ENCODE measurements at places on chromosomes 16 and 17. TPM values are rescaled to one million over a fixed set of nuclear protein-coding genes. Genes with fewer than 3 reads are reported as not detected.

GRCh38 chr17:72077326-72077960 lies 43.4 kb upstream of the SOX9 start:
- no peak for DNase-seq

DNA sequence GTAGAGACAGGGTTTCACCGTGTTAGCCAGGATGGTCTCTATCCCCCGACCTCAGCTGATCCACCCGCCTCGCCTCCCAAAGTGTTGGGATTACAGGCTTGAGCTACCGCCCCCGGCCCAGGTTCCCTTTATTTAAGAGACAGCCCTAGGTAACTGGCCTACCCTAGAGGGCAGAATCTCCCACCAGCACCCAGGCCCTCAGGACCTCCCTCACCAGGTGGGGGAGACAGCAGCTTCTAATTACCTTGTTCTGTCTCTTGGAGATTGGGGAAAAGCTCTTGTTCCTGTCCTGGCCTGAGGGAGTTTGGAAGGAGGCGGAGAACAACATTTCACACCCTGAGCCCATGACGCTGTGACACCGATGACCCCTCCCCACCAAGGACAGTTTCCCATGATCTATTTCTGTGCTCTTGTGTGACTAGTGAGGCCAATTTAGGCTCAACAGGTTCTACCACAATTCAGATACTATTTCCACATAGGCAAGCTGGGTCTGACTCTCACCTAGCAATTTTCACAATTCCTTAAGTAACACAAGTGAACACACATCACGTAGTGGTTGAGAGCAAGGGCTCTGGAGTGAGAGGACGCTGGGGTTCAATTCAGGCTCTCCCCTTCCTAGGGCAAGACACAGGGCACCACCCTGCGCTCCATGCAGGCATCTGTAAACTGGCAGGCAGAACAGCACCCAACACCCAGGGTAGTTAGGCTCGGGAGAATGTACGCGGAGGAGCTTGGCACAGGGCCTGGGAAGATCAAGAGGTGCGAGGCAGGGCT lies 20.4 kb downstream of the HDAC5 start:
- no peak for DNase-seq

DNA sequence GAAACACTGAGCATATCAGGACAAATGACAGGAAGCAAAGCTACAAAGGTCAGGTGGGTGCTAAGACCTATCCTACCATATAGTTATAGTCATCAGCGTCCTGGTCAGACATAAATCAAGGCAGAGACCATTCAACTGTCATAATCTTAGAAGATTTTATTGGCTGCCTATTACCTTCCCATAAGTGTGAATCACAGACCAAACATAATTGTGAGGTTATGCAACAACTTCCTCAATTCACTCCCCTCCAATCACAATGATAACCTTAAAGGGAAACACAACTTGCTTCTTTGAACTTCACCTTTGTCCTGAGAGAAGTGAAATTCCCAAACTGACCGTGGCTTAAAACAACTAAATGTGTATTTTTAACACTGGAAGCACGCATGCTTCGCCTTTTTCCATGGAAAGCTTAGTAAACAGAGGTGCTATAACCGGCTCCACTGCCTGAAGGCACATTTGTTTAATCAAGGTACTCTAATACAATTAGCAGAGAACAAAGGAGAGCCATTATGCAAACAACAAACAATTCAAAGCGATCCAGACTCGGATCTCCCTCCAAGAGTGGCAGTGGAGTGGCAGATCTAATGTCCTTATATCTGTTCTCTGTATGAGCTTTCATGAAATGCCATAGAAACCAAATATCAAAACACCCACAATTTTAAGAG lies 84.9 kb downstream of the TMEM114 start:
- DNase-seq, result no peak

- DNase-seq, result no peak
These were observed 76.1 kb upstream of the SDK2 start for GRCh38 chr17:73720187-73720834.

- DNase-seq, result no peak
These were observed 104.6 kb downstream of the SEC14L1 start for GRCh38 chr17:77245162-77245926.

DNA sequence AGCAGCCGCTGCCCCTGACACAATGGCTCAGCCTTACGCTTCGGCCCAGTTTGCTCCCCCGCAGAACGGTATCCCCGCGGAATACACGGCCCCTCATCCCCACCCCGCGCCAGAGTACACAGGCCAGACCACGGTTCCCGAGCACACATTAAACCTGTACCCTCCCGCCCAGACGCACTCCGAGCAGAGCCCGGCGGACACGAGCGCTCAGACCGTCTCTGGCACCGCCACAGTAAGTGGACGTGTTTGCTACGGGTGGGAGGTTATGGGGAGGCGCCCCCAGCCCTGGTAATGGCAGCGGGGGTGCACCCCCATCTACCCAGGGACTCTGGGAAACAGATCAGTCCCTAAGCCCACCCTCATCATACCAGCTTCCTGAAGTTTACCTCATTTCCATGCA lies 185.5 kb downstream of the RBFOX1 start:
- DNase-seq, result no peak

DNA sequence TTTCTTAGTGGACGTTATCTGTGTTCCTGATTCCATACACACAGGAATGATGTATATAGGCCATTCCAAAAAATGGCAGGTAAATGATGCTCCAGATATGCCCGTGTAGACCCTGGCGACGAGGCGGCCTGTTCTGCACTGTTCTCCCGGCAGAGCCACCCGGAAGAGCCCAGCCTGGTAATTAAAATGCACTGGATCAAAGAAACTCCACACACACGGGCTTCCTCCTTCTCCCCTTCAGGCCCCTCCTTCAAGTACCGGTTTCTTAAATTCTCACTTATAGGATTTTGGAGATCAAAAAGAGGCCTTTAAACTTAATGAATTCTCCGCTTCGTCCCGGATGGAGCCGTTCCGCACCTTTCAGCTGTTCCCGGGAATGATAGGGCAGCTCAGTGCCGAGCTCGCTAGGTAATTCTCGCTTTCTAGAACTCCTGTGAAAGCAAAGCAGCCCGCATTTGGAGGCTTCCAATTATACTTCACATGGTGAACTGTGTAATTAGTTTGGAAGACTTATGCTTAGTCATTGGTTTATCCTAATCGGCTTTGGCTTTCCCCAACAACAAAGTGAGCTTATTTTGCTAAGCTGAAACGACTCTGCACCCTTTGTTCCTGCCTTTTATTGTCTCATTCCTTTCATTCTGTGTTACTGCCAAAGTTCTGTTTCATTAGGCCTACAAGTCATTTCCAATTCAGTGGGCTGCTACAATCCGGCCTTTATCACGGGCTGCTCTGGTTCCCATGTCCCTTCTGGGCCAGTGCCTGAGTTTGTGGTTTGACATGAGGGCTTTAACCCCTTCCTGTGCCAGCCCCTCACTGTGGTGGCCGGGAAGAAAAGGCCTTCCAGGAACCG lies 150.0 kb downstream of the MSI2 start:
- DNase-seq, result no peak

DNA sequence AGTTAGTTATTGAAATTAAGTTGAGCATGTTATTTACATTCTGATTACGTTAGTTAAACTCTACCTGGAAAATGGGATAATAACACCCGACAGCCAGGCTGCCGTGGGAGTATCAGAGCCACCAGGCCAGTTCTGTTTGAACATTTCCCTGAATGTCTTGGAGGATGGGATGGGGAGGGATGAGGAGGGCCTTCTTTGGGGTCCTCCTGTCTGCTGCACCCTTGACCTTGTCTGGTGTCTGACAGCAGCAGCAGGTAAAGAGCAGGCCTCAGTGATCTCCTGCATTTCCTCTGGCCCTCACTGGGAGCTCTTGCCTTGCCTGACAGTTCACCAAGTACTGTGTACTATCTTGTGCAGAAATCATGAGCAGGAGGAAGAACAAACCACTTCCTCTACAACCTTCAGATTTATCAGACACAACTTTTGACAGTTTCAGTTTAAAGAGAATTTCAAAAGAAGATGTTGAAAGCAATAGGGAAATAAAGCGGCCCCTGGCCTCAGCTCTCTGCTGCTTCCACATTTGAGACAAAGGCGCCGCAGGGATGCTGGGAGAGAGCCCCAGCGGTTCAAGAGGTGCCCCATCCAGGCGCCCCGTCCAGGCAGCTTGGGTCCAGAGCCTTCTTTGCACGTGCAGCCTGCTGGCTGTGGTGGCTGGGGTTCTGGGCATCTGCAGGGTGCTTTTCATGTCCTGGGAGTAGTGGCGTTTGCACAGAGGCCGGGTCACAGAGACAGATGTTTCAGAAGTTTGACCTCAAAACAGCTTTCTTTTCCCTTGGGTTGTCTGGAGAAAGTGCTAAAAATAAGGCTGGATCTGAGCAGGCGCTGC lies 25.3 kb downstream of the CMIP start:
- DNase-seq, result peak; percentile 86

GRCh38 chr17:6108382-6108781 lies 38.2 kb downstream of the WSCD1 start:
- no peak for DNase-seq

- no peak for DNase-seq
These were observed 7.5 kb upstream of the NOS2 start for GRCh38 chr17:27807567-27808470.

- no peak for DNase-seq
These were observed 19.4 kb upstream of the NFATC3 start for GRCh38 chr16:68065716-68066305.

DNA sequence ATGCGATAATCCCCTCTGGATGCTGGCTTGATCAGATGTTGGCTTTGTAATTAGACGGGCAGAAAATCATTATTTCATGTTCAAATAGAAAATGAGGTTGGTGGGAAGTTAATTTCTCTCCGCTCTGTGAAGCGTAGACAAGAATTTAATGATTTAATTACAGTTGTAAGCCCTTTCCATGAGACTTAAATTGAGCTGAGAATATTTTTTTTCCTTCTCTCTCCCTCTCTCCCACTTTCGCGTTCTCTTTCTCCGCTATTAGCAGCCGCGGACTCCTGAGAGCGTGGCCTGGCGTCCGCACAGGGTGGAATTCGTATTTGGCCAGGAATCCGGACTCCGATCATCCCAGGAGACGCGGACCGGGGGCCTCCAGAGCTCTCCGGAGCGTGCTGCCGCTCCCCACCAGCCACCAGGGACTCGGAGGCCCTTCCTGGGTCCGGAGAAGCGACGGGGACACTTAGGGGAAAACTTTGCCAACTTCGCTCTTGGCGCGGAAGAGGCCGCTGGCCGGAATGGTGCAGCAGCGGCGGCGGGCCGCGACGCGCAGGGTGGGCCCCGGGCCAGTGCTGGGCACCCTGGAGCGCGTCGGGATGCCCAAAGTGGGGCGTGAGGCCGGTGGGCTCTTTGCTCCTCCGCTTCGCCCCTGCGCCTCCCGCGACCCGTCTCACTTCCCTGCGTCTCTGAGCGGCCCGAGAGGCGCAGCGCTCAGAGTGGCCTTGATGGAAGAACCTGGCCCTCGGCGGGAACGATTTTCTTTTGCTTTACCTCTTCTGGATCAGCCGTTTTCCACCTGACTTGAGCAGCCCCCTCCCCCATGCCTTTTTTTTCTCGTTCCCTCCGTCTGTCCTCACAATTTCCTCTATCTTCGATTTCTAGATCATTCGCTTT lies 3.6 kb upstream of the IRX3 start:
- no peak for DNase-seq

DNA sequence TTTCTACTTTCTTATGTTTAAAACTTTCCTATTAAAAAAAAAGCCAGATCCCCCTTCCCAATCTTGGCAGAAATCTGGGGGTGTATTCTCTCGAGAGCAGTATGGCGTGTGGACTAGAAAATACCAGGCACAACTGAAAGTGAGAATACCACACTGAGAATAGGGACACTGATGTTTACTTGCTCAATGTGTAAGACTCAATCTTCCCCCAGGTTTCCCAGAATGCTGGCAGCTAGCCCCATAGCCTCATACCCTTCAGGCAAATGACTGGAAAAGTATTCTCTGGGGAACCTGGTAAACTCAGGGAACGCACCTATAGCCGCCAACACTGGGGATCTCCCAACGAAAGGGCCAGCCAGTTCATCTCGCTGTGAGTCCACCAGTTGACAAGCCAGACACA lies 15.3 kb downstream of the ZZEF1 start:
- DNase-seq, result no peak

GRCh38 chr17:1460233-1460632 lies 4.2 kb upstream of the CRK start:
- DNase-seq, result no peak

DNA sequence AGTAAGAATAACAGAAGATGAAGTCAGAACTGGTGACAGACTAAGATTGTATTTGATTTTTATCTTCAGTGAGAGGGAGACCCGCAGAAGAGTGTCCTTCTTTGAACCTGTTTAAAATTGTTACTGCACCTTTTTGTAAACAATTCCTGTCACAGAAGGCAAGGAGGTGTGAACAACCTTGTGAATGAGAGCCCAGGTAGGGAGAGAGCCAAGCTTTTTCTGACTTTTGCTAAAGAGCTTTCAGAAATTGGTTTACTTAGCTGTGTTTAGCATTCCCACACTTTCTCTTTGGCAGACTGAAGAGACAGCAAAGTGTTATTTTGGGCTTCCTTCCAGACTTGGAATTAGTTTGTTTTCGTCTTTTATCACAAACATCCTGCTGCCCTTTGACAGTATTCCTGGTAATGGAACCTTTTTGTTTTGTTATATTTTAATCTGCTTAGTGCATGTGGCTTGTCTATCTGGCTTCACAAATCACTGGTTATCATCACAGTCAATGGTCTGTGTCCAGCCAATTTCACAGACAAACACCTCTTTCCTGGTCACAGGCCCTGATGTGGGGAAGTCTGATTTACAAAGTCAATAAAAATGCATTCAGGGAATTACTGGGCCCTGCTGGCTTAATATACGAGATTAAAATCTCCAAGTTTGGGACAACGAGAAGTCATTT lies 85.7 kb upstream of the HS3ST2 start:
- no peak for DNase-seq

GRCh38 chr16:14608604-14609003 lies 21.5 kb downstream of the PARN start:
- DNase-seq, result no peak

DNA sequence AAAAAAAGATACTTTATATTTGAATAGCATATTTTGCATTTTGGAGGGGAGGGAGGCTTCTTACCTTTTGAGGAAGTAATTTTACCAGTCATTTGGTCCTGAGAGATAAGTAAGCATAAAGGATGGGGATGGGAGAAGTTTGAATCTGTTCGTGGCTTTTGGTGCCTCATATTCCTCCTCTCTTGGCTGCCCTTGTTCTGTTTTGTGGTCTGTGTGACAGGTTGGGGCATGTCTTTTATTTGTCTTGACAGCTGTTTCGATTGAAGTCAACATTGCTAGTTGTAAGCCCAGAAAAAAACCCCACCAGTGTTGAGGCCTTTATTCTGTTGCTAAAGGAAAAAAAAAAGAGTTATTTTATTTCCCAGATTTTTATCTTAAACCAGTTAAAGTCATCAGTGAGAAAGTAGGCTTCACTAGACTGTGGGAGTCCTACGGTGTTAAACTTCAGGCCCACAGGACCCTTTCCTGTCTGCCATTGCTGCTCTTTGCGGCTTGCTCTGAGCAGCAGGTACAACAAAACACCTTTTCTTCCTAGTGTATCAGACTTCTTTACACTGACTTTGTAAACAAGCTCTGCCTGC lies 11.4 kb downstream of the SLC7A6 start:
- no peak for DNase-seq

Gene SRP68
- 49.1 TPM for total RNA-seq

Gene TMEM106A
- total RNA-seq, result 19.9 TPM

Gene HBA1
- total RNA-seq, result 2,742 TPM

Gene TEX14
- 0.14 TPM for total RNA-seq

Gene TERB1
- total RNA-seq, result 0.28 TPM

Gene ASIC2
- not detected for total RNA-seq

Gene KRT9
- total RNA-seq, result not detected

Gene SSTR5
- not detected for total RNA-seq

Gene ZDHHC7
- total RNA-seq, result 34.0 TPM

Gene CDH1
- not detected for total RNA-seq

Gene TLCD3B
- not detected for total RNA-seq

Gene HOXB6
- 6.7 TPM for total RNA-seq

Gene CD68
- 111 TPM for total RNA-seq
